ENCODE measurements at places on chromosomes 7 and 10.

DNA sequence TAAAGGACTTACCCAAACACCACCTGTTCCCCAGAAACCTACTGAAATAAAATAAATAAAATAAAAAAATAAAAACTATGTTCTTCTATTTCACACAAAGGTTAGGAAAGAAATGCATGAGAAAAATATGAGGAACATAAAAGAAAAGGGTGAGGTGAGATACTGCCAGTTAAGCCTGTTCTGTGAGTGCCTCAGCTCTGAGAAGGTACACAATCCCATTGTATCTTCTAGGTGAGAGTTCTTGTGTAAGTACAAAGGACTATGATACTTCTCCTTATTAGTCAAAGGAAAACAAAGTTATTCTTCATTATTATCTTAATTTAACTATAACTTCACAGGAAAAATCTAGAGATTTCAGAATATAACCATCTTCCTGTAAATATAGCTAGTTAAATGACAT lies 86.0 kb downstream of the ATE1 start:
- DNase-seq = no peak

DNA sequence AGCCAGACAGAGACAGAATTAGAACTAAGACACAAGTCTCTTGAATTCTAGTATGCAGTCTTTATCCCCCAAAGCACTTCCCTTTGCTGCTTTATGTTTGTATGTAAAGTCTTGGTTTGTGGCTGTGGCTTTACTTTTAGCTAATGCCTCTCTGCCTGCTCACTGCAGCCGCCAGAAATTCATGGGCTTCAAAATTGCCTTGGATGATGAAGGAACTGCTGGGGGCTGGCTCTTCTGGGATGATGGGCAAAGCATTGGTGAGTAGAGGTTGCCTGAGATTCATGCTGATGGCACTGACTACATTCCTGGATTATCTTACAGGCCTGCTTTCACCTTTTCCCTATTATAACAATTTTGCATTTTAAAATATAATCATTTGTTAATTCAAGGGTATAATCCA lies 10.9 kb upstream of the MGAM2 start:
- DNase-seq = no peak

GRCh38 chr10:34449836-34450235 lies 365.3 kb downstream of the PARD3 start:
- DNase-seq = no peak

DNA sequence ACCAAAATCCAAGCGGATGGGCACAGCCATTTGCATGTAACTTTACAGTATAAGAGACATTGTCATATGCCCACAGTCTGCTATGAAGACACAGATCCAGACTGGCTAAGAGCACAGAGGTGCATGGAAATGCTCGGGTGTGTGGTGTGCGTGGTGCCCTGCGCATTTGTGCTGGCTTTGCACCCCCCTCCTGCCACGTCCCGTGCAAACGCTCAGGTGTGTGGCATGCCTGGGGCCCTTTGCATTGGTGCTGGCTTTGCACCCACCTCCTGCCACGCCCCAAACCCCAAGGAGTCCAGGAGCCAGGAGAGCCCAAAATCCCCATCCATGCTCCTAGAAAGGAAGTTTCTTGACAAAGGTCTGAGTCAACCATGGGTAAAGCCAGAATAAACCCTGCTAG lies 306.2 kb downstream of the PTPRN2 start:
- no peak for DNase-seq

DNA sequence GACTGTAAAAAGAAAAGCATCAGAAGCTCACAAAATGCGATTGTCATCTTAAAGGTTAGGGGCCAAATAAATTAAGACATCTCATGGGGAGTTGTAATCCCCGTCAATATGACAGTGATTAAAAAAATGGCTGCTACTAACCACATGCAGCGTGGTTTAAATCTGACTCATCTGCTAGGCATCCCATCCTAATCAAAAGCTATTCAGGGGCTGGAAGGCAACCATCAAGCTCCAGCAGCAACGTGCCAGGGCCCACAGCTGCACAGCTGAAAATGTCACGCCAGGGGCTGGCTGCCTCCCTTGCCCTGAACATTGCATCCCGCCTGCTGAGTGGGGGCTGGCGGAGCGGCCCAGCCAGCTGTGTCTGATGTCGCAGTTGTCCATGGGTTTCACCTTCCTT lies 66.3 kb upstream of the FRMD4A start:
- no peak for DNase-seq

- DNase-seq = no peak
Observed at GRCh38 chr10:87646192-87646909, 13.3 kb upstream of the PAPSS2 start.

- DNase-seq = no peak
Observed at GRCh38 chr7:100965045-100965722, 4.2 kb upstream of the MUC12 start.

GRCh38 chr10:98465866-98466265 lies 19.1 kb upstream of the HPS1 start:
- DNase-seq = no peak

DNA sequence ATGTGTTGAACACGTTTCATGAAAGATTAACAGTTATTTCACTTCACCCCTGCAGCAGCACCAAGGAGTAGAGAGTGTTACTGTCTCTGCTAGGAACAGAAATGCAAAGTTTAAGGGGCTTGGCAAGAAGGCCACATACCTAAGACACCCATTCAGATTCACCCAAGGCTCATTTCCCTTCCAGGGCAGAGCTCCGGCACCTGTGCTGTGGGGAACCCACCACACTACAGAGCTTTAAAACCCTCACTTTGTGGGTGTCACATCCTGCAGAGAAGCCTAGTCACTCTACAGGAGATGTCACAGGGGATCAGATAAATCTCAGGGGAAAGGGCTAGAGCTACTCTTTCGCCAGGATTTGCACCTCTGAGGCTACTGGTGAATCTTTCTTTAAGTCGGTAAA lies 176.1 kb upstream of the KLF6 start:
- DNase-seq = no peak
